Renal cortical epithelial cell (primary cell): ENCODE measurements at places on chromosomes 12 and 14.

DNA sequence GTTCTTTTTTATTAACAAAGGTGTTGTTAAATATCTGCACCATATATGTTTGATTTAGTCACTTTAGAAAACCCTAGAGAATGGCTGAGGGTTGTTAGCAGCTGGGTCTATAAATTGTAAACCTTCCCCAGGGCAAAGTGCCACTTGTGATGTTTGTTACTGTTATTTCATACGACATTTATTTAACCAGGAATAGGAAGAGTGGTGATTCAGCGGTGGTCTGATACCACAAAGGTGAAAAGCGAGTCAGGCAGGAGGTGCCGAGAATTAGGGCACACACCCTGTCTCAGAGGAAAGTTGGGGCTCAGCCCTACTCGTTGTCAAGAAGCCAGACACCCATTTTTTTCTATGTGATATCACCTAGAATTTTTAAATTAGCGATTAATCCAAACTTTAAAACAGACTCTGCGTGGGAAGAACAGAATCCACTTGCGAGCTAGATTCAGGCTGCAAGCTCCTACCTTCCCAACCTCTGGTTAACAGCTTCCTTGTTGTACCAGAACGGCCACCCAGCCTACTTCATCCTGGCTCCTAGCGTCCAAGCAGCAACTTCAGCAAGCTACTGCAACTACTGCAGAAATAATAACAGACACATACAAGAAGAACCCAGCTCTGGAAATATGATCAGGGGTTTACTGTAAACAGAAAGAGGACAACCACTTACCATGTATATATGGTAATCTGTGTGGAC is 126.7 kb downstream of the TMEM132D start:
- no peak for DNase-seq

- DNase-seq = no peak
Measured at GRCh38 chr14:85622106-85622505, 92.2 kb downstream of the FLRT2 start.

DNA sequence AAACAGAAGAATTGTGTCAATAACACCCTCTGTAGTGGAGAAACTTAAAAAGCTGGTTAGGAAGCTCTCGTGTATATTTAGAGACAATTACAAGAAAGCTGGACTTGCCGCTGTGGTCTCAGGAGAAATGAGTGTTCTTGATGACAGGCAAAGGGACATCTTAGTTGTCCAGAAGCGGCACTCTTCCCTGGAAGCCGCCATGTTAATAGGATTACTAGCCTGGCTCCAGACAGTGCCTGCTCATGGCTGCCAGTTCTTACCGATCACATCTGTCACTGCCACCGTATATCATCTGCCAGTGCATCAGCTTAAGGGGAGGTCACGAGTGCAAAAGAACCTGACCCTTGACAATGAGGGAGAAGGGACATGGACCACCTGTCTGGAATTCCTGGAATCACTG is 48.9 kb downstream of the C14orf132 start:
- no peak for DNase-seq

DNA sequence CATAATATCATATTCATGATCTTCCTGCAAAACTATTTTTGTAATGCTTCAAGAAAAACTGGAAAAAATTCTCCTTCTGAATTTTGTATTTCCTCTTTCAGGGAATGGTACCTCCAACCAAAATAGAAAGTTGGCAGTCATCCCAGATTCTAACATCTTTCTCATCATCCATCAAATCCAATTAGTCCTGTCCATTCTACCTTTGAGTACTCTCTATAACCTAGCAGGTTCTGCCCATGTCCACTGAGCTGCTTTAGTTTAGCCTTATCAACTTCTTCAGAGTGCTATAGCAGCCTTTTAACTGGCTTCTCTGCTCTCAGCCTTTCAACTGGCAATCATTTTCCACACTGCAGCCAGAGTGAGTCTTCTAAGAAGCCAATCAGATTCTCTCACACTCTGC is 236.2 kb downstream of the AKAP6 start:
- DNase-seq = no peak

- peak; percentile 56 for DNase-seq
Measured at GRCh38 chr12:13764748-13765147, 216.7 kb downstream of the GRIN2B start.

- DNase-seq = peak; percentile 83
Measured at GRCh38 chr12:85688837-85689236, 147.4 kb downstream of the RASSF9 start.

GRCh38 chr14:90804292-90805083 is 11.7 kb downstream of the TTC7B start:
- no peak for DNase-seq

- DNase-seq = peak; percentile 81
Measured at GRCh38 chr12:42135259-42135814, 9.3 kb downstream of the GXYLT1 start.

GRCh38 chr12:122917507-122918121 is 21.7 kb upstream of the VPS37B start:
- DNase-seq = peak; percentile 82

DNA sequence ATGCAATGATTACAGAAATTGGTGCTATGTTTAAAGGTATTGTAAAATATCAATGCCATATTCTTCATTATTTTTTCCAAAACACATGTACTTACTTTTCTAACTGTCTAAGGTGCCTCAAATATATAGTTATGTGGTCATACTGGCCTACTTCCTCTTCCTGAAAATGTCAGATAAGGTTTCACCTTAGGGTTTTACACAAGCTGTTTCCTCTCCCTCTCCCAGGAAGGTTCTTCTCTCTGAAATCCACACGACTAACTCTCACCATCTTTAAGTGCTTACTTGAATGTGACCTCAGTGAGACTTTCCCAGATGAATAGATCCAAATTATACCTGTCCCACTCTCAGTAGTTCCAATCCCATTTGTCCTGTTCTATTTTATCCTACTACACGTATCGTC is 11.6 kb upstream of the CLEC4D start:
- DNase-seq = no peak

DNA sequence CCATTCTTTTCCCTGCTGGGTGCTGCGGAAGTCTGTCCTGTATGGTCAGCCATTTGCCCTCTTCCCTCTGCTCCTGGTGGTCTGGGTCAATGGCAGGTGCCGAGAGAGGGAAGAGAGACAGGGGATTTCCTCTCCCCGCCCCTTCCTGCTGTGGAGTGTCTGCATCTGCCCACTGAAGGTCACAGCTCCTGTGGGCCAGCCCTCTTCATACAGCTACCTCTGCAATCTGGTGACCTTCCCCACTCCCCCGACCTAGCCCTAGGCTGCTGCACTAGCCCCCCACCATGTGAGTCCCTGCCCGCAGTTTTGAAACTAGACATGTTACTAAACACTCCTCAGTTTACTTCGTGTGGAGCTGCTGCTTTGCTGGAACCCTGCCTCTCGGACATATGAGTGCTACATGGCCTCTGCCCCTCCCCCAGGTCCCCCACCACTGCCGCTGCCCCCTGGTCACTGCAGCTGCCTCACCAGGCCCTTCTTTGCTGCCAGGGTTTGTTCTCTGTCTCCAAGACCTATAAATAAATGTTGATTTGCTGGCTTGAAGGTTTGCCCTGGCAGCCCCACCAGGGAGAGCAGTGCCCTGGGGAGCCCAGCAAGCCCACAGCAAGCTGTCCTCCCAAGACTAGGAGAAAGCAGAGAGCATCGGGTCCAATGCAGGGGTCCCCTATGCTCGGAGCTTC is 102.9 kb downstream of the DPF3 start:
- DNase-seq = no peak

GRCh38 chr12:41419131-41419893 is 231.2 kb downstream of the PDZRN4 start:
- no peak for DNase-seq

GRCh38 chr14:89387922-89388685 is 28.9 kb downstream of the FOXN3 start:
- no peak for DNase-seq

GRCh38 chr12:122006186-122006926 is 15.3 kb upstream of the BCL7A start:
- no peak for DNase-seq

- peak; percentile 70 for DNase-seq
Measured at GRCh38 chr12:93377252-93378195, at the start of gene NUDT4. Gene NUDT4 (plus strand): TSS chr12:93377925. CDS start chr12:93378323, 398 bp downstream.

DNA sequence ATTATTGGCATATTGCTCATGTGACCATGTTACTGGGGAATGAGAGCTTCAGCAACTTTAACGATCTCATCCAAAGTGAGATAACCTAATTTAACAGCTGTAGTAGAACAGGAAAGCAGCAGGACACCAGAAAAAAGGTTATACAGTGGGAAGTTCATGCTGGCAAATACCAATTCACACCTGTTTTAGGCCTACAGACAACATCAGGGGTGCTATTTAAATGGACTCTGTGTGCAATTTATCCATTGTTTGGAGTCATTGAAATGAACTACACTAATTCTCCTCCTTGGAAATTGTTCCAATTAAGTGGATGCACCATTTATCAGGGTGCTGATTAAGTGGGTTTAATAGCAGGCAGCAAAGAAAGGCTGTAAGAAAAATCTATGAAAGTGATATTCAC is 424.4 kb upstream of the LMO3 start:
- no peak for DNase-seq

DNA sequence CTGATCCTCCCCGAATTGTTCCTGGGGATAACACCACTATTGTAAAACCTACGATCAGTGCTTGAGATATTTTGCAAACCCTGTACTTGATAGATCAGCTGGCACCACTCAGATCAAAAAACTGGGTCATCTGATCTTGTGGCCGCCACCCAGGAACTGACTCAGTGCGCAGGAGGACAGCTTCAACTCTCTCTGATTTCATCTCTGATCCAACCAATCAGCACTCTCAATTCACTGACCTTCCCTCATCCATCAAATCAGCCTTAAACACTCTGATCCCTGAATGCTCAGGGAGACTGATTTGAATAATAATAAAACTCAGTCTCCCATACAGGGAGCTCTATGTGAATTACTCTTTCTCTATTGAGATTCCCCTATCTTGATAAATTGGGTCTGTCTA is 4.2 kb upstream of the XPOT start:
- no peak for DNase-seq

- no peak for DNase-seq
Measured at GRCh38 chr12:79515530-79515935, 175.2 kb downstream of the PAWR start.

- DNase-seq = no peak
Measured at GRCh38 chr12:8871068-8871467, 43.2 kb upstream of the PHC1 start.

- no peak for DNase-seq
Measured at GRCh38 chr12:27958675-27959074, 13.9 kb downstream of the PTHLH start.

DNA sequence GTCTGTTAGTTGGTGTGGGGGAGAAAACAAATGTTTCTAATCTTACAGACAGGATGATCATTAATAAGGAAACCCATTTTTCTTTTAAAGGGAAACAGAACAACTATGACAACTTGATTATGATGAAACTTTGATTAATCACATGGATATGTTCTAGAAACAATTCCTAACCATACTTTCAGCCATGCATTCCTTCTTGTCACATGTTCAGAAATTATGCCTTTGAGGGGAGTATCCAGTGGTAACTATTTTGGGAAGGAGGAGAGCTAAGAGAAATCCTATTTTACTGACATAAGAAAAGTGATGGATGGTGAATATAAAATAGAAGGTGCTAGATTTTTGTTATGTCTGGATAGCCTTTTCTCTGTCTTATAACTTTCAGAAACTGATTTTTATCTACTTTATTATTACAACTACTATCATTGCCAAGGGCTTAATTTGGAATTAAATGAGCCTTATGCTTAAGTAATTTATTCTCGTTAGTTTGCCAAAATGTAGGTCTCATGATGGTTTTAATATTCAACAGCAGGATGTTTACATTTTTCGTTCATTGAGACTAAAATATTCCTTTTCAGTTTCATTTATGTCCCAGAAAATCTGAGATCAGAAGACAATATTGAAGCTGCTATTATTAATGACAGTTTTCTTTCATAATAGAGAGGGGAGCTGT is 200.1 kb downstream of the TMTC2 start:
- no peak for DNase-seq

GRCh38 chr12:99605-100004 is 33.0 kb downstream of the IQSEC3 start:
- DNase-seq = no peak

GRCh38 chr12:121827351-121828099 is 23.7 kb downstream of the SETD1B start:
- DNase-seq = no peak

DNA sequence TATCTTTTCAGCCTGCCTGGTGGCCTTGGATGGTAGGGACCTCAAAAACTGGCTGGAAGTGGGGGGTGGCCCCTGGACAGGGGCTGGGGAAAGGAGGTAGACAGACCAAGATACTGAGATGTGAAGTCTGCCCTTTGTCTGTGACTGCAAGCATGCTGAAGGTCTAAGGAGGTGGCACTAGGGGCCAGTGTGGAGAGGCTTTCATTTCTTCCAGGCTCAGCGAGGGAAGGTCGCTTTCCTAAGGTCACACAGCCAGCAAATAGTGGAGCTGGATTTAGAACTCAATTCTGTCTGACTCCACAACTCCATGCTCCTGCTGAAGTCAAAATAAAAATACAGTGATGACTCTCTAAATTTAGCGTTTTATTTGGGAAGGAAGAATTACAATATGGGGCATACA is 11.3 kb upstream of the PLBD2 start:
- DNase-seq = no peak

DNA sequence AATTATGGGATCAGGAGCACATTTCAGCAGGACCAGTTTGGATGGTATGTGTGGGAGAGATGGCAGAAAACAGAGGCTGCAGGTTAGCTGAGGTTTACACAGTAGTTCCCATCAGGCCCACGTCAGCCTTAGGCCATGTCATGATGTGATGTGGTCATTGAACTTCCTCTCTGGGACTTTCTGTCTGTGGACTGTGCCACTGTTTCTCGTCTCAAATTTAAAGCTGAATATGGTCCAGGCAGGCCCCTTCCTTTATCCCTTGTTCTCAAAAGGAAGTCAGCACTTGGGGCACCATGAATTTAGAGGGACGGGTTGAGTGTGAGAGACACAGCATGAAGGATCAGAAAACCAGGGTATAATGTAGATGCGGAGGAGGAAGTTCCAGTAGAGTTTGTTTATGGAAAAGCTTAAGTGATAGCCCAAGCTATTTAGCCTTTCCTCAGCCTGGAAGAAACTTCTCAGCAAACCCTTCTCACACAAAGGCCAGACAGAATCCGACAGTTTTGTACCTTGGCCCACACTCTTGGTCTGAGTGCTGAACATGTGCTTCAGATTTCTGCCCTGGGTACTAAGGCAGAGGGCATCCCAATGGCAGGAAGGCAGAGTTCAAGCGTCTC is 3.6 kb upstream of the IGFBP6 start:
- DNase-seq = no peak

- DNase-seq = no peak
Measured at GRCh38 chr14:97649752-97650151, 852.6 kb downstream of the VRK1 start.

DNA sequence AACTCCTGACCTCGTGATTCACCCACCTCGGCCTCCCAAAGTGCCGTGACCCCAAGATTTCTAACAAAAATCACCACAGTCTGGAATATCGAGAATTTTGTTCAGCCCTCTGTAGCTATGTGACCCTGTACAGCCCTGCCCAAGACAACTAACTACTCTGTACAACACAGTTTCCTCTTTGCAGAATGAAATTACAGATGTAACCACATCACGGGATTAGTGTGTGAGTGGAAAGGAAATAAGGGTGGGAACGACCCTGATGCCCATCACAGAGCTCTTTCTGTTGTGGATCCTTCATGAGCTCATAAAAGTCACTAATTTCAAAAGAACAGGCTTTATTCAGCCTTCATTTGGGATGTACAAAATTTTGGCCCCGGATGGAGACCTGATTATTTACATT is 50.5 kb upstream of the KRR1 start:
- DNase-seq = no peak

GRCh38 chr14:94036313-94037167 is 10.4 kb downstream of the OTUB2 start:
- peak; percentile 46 for DNase-seq

GRCh38 chr14:100304825-100305323 is 1.4 kb downstream of the SLC25A29 start:
- DNase-seq = peak; percentile 50
